ENCODE measurements at places on chromosomes 1 and 21.

DNA sequence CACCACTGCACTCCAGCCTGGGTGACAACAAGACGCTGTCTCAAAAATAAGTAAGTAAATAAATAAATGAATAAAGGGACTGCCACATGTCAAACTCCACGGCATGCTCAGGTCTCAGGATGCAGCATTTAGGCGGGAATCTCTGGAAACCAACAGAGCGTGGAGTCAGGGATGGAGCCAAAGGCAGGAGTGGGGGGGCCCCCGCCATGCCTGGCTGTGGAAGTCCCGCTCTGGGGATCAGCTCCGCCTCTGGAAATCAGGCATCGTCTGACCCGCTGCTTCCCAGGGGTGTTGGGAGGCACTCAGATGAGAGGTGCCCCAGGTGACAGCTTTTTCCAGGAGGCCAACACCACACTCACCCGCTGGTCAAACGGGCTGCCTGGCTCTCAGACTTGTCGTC, 20.2 kb downstream of the KIF17 start:
- DNase-seq = no peak

DNA sequence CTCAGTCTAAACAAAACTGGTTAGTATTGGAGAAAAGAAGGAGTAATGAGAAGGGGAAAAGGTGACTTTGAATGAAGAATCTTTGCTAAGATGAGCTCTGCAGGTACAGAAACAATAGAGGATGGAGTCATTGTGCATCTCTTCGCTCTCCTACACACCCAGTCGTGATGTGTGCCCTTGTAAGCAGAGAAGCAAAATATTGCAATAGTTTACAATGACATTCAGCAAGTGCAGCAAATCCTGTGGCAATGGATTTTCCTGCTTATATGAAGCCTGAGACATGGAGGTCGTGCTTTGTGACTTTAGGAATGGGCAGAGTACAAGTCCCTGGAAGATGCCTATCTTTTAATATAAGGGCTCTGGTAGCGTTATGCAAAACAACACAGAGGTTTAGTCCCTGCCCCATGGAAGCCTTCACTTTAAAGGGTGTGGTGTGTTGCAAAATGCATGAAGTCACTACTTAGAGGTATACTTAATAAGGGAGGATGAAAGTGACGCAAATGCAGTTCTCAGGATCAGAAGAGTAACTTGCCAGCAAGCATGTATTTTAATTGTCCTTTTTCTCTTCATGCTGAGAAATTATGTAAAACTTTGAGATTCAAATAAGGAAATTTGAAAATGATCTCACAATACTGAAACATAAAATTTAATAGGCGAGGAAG, 88.0 kb upstream of the IVNS1ABP start:
- peak; percentile 16 for DNase-seq

DNA sequence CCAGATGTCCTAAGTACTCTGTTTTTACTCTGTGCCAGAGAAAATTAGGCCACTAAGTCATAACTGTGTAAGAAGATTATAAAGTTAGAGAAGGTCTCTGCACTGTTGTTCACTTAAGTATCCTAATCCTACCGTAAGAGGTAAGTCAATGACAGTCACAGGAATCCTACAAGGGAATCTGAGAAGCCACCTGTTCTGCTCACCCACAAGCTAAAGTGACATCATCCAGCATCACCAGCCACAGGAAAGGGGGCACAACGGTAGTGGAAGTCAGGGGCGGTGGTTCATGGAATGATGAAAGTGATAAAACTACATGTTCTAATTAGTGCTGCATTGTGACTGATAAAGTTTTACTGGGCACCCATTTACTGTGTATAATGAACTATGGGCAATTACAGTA, 92.7 kb downstream of the PLD5 start:
- no peak for DNase-seq

GRCh38 chr1:68218490-68218889, 13.8 kb downstream of the WLS start:
- no peak for DNase-seq

DNA sequence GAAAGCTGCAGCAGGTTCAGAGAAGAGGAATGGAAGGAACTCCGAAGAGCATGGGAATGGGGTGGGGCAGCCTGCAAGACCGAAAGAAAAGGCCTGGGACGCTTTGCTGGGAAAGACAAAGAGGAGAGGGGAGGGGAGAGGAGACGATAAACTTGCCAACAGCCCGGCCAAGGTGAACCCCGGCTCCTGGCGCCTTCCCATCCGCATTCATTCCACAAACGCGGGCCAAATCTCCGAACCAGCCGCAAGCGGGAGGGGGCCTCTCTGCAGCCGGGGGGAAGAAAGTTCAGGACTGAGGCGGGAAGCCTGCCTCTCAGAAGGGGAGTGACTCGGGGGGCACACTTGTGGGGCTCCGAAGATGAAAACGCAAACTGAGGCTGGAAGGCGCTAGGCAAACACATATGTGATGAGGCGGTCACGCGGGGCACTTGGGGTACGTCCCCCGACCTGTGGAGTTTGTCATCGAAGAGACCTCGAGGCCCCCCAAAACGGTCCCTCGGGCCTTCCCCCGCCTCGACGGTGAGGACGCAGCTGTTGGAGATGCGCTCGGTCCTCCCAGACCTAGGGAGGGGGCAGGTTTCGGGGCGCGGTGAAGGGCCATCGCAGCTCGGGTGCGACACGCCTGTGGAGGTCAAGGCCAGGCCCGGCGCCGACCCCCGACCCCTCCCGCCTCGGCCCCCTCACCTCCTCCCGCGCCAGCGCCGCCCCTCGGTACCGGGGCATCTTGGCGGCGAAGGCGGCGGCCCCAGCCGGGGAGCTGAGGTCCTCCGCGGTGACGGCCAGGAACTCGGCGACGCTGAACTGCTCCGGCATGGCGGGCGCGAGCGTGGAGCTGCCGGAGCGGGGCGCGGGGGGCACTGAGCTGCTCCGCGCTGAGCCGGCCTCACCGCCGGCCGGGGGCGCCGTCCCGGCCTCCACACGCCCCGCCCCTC, at the start of gene ASAP3:
ASAP3 (minus strand) TSS at position 859 of the 932 bp plus-strand sequence; CDS start at position 813, 46 bp downstream.
- peak; percentile 46 for DNase-seq

DNA sequence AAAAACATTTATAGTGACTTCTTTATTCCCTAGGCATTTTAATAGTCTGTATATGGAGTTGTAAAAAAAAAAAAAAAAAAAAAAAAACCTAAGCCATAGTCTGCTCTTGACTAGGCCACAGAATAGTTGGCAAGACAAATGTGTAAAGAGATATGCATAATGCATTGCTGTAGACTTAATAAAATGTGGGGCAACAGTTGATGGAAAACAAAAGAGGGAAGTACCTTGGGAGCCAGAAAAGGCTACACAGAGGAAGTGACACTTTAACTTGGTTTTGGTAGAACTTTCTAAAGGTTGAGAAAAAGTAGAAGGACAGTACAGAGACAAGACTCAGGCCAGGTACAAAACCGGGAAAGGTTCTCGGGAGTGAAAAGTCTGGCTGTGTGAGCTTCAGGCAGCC, 802.9 kb upstream of the ADAMTS5 start:
- DNase-seq = peak; percentile 17

GRCh38 chr1:198267921-198268320, 111.1 kb downstream of the NEK7 start:
- peak; percentile 75 for DNase-seq

DNA sequence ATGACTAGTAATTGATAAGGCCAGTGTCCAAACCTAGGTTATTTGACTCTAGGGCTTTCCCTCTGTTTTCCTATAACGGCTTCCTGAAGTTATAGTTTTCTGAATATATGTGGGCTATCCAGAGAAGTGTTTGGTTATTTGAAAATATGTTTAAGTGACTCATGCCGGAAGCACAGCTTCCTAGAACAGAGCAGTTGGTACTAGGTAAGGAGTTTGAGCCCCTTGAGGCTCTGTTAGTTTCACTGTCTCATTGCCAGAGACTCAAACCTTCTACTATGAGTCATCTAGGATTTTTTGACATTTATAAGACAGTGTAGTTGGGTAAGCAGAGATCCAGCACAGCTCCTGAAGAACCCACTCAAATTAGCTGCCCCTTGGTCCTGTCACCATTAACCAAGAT, 27.1 kb upstream of the LEPR start:
- DNase-seq = peak; percentile 52

- DNase-seq = peak; percentile 69
These were observed 10.8 kb downstream of the OSBPL9 start for GRCh38 chr1:51627672-51628071.

Data from amniotic epithelial cell (primary cell).